Stimulated activated CD8-positive, alpha-beta memory T cell treated with anti-CD3 and anti-CD28 coated beads, Interleukin-4, amount 100 ng/mL, for 24 hours (primary cell): ENCODE measurements at places on chromosomes 4 and X.

DNA sequence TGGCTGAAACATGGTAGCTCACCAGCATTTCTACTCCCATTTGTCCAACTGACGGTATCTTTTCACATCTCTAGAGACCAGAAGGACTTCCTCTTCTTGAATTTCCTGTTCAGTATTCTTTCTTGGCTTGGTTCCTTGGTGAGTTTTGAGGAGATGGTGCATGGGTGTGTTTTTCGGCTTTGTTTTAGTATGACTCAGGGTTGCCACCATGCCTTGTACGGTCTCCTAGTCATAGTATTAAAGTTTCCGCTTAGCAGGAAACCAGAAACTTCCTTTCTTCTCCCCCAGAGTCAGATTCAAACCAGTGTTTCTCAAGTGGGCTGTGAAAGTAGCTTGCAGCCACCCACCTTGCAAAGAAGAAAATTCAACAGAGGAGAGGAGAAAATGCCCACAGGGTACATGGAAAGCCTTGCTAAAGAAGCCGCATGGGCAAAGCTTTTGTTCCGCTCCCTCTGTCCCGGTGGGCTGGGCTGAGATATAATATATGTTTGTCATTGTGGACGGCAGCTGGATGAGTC, 5.7 kb downstream of the CD99 start:
- DNase-seq, result no peak

DNA sequence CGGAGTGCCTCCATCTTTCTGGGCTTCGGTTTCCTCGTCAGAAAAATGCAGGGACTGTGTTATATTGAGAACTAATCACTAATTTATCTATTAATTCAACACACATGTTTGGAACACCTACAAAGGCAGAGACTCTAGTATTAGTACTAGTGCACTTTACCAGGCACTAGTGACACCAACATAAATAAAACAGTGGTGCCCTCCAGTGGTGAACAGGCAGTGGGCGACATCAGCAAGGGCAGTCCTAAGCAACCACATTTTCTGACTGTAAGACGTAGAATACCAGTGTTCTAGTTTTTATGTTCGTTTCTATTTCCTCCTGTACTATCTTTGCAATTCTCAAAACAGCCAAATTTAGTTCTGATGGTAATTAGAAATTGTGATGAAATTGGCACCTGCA, 69.1 kb upstream of the UCP1 start:
- DNase-seq, result no peak

DNA sequence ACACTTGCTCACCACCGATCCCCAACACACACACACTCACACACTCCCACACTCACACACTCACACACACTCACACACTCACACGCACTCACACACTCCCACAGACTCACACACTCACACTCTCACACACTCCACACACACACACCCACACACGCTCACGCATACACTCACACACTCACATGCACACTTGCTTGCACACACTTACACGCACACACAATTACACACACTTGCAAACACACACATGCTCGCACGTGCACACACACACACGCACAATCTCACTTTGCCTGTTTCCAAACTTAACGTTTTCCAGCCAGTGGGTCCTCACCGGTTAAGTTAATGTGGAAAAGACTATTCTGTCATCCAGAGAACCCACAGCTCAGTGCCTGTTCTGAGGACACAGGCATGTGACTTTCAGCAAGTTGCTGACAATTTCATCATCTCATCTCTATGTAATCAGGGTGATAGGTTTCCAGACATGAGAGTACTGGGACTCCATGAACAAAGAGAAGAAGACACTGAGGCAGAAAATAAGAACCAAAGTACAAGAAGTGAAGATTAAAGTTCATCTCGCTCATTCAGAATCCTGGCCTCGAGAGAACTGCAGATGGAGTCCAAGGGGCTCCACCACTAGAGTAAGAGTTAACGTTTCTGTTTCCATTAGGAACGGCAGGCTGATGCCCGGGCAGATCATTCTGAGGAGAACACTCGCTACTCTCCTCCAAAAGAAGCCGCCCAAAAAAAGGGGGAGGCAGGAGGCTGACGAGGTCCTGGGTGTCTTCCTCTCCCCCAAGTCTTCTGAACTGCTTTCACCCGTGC, 153.2 kb upstream of the FRG1 start:
- no peak for DNase-seq

GRCh38 chr4:57190601-57191481, 80.7 kb upstream of the IGFBP7 start:
- DNase-seq, result no peak

DNA sequence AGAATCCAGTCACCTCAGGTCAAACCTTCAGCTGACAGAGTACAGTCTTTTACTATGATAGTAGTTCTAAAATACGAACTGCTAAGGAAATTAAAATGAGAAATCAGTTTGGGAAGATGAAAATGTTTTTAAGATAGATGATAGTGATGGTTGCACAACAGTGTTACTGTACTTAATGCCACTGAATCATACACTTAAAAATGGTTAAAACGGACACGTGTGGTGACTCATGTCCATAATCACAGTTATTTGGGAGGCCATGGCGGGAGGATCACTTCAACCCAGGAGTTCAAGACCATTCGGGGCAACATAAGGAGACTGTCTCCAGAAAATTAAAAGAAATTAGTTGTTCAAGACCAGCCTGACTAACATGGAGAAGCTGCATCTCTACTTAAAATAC, 41.4 kb downstream of the ABHD18 start:
- no peak for DNase-seq

DNA sequence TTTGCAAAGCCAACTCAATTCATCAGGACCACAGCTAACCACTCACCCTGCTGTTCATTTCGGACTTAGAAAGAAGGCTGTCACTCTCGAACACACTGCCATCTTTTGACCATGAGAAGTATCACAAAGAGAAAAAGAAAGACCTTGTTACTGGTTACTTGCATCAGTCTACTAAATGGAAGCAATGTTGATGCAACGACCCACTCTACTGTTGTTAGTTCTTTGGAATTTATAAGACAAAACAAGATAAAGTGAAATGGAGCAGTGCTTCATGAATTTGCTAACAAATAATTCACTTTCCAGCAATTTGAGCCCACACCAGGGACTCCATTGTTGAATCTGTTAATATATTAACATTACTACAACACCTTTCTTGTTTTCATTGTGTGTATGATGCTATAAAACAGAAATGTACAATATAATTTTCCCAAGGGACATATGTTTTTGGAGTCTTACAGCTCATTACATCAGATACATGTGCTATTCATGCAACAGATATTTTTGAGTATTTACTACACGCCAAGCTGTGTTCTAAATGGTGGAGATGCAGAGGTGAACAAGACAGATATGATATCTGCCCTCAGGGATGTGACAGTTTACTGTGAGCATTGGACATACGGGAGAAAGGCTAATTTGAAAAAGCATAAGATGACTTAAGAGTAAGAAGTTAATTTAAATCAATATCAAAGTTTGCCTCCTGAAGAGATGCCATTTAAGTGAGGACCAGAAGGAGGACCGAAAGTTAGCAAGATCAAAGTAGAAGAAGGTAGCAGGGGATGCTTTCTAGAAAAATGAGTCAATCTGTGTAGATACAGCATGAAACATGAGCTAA, 87.2 kb downstream of the AREG start:
- no peak for DNase-seq

- DNase-seq, result no peak
These were observed 101.9 kb downstream of the PCDH7 start for GRCh38 chr4:30821859-30822612.

DNA sequence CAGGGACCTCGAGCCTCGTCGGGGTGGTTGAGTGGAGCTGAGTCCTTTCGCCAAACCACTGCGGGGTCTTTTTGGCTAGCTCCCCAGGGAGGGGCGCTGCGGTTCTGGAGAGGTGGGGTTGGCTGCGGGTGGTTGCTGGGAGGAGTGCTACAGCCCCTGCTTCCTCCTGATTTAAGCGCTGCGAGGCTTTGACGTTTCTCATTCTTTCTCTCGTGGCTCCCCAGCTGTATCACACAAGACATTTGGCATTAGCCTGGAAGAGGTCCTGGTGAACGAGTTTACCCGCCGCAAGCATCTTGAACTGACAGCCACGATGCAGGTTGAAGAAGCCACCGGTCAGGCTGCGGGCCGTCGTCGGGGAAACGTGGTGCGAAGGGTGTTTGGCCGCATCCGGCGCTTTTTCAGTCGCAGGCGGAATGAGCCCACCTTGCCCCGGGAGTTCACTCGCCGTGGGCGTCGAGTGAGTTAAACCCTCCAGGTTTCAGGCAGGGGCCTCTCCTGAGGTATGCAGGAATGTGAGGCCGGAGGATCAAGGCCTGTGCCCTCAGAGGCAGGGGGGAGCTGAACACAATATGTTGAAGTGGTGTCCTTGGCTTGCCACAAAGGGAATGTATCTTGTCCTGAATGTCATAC, 25.5 kb downstream of the ARHGAP36 start:
- no peak for DNase-seq

DNA sequence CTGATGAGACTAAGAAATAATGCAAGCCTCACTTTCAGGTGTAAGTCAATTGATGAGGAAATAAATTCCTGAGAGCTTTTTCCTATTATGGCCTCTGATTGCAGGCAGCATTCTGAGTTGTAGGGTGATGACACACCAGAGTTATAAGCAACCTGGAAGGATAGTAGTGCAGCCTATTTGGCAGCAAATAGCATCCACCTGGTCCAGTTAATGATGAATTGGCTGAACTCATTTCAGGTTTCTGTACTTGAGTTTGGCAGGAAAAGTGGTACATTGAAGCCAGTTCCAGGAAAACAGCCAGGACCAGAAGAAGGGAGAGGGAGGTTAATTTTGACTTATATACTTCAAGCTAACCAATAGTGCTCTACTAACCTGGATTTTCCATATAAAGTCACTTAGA, 316.8 kb downstream of the NAF1 start:
- DNase-seq, result no peak

GRCh38 chr4:148961526-148961925, 519.3 kb upstream of the NR3C2 start:
- no peak for DNase-seq

DNA sequence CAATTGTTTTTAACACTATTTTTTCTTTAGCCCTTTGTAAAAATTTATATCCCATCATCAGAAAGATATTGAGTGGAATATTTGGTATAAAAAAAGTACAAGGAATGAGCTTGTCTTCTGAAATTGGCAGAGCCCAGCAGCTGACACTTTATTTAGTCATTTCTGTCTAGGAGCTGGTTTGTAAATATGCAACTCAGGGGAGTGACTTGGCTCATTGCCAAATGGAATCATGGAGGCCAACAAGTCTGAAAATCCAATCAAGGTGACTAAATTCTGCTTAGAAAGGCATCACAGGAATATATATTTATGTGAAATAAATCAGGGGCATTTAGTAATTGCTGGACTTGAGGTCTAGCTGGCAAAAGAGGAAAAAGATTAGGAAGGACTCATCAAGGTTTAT, 74.4 kb downstream of the OTC start:
- DNase-seq, result no peak

- DNase-seq, result peak; percentile 13
These were observed 16.2 kb upstream of the ZCCHC12 start for GRCh38 chrX:118807151-118808017.

DNA sequence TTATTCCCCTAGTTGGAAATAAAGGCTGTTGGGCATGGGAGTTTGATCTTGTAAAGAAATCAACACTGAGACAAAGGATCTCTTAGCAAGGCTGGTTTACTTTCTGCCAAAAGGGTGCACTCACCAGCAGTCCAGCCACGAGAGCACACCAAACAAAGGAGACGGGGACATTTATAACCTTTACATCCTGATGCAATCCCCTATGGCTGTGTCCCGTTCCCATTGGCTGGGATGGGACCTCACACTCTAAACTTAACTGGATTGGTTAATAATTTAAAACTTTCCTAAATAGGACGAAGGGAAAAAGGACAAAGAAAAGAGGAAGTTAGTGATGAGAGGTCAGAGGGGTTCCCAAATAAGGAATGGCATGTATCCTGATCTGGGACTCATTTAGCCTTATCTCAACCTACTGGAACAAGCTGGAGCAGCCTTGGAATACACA, 17.9 kb downstream of the METAP1 start:
- DNase-seq, result no peak

GRCh38 chr4:172776203-172776861, 392.3 kb upstream of the GALNT7 start:
- DNase-seq, result no peak

GRCh38 chr4:26022346-26023202, 108.6 kb downstream of the SMIM20 start:
- DNase-seq, result no peak

DNA sequence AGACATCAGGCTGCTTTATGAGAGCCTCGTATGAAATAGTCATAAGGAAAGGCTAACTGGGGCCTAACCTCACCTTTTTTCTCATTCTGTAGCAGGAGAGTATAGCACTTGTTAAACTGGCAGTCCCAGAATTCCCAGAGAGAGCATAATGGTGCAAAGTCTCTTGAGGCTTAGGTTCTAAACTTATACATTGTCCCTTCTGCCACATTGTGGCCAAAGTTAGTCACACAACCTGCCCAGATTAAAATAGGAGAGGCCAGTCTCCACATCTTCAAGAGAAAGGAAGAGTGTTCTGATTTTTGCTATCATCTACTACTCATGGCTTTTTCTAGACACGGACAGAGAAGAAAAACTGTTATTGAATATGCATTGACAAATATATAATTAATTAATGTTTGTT, 1588.9 kb upstream of the PCDH7 start:
- DNase-seq, result no peak

DNA sequence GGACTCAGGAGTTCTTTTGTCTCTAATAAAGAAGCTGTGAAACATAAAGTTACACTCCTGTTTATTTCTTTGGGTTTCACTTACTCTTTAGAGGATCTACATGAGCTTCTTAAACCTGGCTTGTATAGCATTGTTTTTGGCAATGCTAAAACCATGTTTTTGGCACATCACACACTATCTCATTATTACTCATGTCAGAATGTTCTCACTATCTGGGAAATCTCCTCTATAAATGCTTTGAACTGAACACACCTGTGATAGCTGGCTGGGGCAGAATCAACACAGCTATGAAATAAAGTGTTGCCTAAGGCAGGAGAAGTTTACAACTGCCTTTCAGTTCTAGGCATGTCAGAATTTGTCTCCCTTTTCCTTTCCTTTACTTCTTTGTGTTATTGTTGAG, 52.6 kb downstream of the SULT1B1 start:
- DNase-seq, result no peak

- DNase-seq, result no peak
These were observed 10.2 kb downstream of the TEX13A start for GRCh38 chrX:105210258-105210657.
